ENCODE measurements at places on chromosomes 3 and 15.

GRCh38 chr3:57505901-57506300, 38.2 kb downstream of the DNAH12 start:
- DNase-seq: no peak

DNA sequence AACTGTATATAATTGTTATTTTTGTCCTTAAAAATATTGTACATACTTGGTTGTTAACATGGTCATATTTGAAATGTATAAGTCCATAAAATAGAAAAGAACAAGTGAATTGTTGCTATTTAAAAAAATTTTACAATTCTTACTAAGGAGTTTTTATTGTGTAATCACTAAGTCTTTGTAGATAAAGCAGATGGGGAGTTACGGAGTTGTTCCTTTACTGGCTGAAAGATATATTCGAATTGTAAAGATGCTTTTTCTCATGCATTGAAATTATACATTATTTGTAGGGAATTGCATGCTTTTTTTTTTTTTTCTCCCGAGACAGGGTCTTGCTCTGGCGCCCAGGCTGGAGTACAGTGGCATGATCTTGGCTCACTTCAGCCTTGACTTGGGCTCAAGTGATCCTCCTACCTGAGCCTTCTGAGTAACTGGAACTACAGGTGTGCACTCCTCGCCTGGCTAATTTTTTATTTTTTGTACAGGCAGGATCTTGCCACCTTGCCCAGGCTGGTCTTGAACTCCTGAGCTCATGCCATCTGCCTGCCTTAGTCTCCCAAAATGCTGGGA, 10.7 kb downstream of the NFKBIZ start:
- no peak for DNase-seq

GRCh38 chr3:121330634-121331033, 215.2 kb downstream of the POLQ start:
- no peak for DNase-seq

- DNase-seq: no peak
These were observed 84.8 kb downstream of the DCLK3 start for GRCh38 chr3:36679384-36680200.

DNA sequence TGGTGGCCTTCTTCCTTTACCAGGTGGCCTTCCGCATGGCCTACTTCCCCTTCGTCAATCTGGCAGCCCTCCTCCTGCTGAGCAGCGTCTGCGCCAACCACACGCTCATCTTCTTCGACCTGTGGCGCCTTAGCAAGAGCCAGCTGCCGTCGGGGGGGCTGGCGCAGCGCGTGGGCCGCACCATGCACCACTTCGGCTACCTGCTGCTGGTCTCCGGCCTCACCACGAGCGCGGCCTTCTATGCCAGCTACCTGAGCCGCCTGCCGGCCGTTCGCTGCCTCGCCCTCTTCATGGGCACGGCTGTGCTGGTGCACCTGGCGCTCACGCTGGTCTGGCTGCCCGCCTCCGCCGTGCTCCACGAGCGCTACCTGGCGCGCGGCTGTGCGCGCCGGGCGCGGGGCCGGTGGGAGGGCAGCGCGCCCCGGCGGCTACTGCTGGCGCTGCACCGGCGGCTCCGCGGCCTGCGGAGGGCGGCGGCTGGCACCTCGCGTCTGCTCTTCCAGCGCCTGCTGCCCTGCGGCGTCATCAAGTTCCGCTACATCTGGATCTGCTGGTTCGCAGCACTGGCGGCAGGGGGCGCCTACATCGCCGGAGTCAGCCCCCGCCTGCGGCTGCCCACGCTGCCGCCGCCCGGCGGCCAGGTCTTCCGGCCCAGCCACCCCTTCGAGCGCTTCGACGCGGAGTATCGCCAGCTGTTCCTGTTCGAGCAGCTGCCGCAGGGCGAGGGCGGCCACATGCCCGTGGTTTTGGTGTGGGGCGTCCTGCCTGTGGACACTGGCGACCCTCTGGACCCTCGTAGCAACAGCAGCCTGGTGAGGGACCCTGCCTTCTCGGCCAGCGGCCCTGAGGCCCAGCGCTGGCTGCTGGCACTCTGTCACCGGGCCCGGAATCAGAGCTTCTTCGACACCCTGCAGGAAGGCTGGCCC, 9.9 kb downstream of the DISP2 start:
- DNase-seq: peak; percentile 89

DNA sequence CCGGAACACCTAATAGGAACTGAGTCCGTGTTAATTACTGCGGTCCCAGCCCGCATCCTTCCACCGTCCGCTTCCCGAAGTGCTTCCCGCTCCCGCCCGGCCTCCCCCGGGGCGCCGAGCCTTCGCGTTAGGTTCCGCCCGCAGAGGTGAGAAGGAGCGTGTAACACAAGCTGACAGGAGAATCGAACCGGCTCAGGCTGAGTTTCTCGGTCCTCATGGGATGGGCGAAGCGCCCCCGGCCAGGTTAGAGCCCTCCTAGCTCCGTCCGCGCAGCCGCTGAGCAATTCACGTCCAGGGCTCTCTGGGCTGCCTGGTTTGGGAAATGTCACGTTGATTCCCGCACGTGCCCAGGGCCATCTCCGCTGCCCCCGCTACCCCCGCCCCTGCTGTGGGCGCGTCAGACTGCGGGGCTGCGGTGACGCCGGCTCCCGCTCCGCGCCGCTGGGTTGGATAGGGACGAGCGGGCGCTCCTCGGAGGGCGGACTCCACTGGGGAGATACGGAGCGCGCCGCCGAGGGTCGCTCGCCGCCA, 954 bp downstream of the CLDN11 start:
- peak; percentile 53 for DNase-seq

GRCh38 chr3:197338586-197338985, 40.2 kb upstream of the DLG1 start:
- no peak for DNase-seq

All from lung (tissue), 17 donors.